ENCODE measurements at places on chromosomes 12 and 14.

- no peak for DNase-seq
These were observed 345.9 kb downstream of the DPF3 start for GRCh38 chr14:72547999-72548398.

DNA sequence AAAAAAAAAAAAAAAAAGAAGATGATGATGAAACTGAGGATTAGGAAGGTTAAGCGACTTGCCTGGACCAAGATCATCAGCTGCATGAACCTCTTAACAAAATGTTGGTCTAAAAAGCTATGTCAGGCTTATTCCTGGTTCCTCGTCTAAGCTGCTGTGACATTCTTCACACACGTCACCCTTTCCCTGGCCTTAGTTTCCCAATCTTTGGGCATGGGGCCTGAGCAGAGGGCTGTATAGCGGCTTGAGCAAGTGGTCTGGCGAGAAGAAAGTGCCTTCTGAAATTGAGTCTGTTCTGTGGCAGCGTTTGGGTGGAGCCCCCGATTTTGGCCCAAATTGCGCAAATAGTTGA, 58.7 kb upstream of the CCND2 start:
- DNase-seq: no peak

DNA sequence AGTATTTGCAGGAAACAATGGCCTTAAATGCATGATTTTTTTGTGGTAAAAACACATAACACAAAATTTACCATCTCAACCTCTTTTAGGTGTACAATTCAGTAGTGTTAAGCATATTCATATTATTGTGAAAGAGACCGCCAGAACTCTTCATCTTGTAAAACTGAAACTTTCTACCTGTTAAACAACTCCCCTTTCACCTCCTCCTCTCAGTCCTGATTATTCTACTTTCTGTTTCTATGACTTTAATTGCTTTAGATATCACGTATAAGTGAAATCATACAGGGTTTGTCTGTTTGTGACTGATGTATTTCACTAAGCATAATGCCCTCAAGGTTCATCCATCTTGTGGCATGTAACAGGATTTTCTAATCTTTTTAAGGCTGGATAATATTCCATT, 353.4 kb downstream of the ADAMTS20 start:
- DNase-seq: no peak

- DNase-seq: no peak
These were observed 86.0 kb upstream of the TBX5 start for GRCh38 chr12:114491916-114492315.

DNA sequence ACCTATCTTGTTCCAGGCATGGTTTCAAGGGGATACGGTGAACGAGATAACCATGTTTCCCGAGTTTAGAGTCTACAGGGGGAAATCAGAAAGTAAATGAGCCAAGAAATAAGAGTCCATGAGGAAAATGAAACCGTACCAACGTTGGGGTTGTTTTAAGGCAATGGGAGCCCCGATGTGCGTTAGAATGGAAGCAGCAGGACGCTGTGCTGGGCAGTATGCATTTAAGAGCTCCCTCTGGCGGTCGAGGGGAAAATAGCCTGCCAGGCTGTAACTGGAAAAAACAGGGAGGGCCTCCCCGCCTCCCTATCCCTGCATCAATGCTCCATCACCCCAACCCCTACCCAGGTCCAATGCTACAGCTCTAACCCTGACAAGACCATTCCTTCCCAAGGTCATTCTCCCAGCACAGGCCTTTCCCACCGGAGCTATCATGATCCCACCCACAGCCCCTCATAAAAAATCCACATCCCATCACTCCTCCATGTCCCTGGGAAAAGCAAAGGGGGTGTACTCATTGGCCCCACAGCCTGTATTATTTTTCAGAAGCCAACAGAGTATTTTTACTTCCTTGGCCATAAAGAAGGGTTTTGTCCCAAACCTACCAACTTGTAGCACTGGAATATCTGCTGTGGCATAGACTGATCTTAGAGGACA, 226.3 kb upstream of the NOS1 start:
- DNase-seq: no peak

GRCh38 chr14:92489394-92490238, 24.0 kb upstream of the RIN3 start:
- no peak for DNase-seq

DNA sequence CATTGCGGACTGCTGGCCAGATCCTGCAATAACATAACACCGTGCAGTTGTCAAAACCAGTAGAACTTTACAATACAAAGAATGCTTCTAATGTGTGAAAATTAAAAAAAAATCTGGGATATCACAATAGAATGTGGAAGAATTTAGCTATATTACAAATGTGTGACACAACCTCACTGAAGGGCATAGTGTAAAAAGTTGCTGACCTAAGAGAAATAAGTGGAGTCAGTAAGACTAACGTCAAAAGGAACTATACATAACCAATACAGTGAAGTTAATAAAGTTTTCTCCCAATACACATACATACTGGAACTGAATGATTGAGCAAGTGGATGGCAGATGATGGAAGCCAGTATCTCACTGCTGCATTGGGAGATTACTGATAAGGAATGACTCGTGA, 12.4 kb downstream of the OR6C74 start:
- no peak for DNase-seq

GRCh38 chr12:124469193-124469888, 98.1 kb downstream of the NCOR2 start:
- DNase-seq: no peak

- DNase-seq: peak; percentile 91
These were observed 23.7 kb downstream of the HEBP1 start for GRCh38 chr12:12976366-12976765.

DNA sequence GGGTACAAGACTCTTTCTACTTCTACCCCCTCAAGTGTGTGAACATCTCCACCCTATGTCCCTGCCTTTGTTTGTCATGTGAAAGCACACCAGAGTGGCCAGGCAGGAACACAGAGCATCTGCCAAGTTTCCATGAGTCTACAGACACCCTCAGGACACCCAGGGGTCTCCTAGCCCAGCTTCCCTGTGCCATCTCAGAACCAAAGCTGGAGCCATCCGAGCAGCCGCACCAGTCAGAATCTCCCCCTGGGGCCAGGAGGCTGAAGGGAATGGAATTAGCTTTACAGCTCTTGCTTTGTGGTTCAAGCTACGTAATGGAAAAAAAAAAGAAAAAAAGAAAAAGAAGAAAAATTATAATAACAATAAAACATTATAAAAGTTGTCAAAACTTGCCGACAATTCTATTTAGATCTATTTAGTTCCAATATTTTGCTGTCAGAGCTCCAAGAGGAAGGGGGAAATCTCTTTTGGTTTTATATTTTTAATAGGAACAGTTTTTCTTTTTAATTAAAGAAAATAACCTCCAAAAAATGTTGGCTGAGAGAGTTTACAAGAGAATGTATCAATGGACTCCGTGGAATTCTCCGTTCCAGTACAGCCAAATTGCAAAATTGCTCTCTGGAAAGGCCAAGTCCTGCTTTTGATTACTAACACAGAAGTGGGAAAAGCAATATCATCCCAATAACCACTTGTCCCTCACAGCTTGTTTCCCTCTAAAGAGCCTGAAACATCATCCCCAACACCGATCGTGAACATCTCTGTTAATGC, 37.1 kb downstream of the TBX5 start:
- no peak for DNase-seq

- no peak for DNase-seq
These were observed 83.5 kb downstream of the RIMBP2 start for GRCh38 chr12:130632642-130633041.

DNA sequence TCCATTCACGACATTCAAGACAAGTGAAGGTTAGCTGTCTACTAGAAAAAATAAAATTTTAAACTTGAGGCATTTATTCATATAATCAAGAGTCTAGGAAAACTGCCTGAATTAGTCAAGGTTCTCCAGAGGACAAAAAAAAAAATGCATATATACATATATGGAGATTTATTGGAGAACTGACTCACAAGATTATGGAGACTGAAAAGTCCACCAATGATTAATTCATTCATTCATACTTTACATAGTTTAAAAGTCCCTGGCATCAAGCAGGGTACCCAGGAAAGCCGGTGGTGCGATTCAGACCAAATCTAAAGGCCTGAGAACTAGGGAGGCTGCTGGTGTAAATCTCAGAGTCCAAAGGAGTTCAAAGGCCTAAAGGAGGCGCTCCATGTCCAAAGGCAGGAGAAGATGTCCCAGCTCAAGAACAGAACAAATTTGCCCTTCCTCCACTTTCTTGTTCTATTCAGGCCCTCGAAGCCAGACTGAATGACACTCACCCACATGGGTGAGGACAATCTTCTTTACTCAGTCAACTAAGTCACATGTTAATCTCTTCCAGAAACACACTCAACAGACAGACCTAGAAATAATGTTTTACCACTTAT, 64.3 kb downstream of the ANKS1B start:
- DNase-seq: no peak

DNA sequence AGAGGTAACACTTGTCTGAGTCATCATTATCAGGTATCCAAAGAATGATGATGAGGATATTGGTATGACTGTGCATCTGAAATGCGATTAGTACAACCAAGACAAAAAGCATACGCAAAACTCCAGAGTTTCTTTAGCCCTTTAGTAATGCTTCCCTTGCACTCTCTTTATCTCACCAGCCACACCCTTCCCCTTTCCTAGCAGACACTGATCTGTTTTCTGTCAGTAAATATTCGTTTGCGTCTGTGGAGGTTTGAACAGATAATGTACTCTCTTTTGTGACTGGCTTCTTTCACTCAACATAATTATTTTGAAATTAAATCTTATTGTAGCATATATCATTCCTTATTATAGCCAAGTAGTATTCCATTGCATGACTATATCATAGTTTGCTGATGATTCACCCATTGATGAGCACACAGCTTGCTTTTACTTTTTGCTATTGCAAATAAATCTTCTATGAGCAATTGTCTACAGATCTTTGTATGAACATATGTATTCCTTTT, 775.7 kb downstream of the SLC6A15 start:
- peak; percentile 32 for DNase-seq

DNA sequence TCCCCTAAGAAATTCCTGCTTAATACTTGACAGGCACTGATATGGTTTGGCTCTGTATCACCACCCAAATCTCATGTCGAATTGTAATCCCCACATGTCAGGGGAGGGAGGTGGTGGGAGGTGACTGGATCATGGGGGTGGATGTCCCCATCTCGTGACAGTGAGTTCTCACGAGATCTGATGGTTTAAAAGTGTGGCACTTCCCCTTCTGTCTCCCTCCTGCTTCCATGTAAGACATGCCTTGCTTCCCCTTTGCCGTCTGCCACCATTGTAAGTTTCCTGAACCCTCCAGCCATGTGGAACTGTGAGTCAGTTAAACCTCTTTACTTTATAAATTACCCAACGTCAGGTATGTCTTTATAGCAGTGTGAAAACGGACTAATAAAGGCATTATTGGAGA, 198.0 kb downstream of the FOXN3 start:
- no peak for DNase-seq

- no peak for DNase-seq
These were observed 68.1 kb upstream of the SFSWAP start for GRCh38 chr12:131642771-131643170.

DNA sequence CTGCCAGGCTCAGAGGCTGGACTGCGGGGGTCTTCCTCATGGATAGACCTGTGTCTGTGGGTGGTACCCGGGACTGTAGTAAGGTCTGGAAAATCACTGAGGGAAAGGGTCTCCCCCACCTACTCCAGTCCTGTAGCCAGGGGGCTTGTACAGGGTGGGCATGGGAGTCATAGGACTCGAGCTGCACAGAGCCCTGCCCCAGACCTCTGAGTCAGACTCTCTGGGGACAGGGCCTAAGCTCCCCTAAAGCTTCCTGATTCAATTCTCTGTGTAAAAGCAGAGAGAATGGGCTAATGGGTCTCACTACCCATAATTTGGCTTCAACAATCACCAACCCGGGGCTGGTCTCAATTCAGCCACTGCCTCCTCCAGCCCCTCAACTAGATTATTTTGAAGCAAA, 27.0 kb downstream of the LRTM2 start:
- DNase-seq: no peak

DNA sequence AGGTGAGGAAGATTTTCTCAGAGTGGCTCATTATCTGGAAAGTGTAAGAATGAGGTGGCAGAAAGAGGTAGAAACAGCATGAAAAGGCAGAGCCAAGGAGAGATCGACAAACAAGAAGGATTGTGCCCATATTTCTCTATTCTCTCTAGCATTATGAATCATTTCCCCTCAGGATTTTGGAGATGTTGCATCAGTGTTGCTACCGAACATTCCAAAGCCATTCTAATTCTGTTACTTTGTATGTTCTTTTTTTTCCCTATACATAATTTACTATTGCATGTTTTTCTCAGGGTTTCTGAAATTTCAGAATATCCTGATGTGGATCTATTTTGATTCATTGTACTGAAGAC, 61.4 kb downstream of the KICS2 start:
- peak; percentile 82 for DNase-seq

DNA sequence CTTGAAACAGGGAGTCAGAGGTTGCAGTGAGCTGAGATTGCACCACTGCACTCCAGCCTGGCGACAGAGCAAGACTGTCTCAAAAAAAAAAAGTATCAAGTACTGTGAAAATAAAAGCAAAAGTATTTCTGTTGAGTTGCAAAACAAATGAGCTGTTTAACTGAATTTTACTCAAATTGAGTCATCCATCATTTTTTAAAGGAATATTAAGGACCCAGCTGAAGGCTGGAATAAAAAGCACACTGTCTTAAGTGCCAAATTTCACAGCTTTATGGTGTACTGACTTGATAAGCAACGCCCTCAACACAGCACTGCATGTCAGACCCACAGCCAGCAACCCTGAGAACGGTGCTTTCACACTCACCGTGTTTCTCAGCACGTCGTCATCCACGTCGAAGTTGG, 57.9 kb downstream of the AMN start:
- DNase-seq: peak; percentile 56

GRCh38 chr14:78083837-78084236, 86.3 kb upstream of the NRXN3 start:
- no peak for DNase-seq

DNA sequence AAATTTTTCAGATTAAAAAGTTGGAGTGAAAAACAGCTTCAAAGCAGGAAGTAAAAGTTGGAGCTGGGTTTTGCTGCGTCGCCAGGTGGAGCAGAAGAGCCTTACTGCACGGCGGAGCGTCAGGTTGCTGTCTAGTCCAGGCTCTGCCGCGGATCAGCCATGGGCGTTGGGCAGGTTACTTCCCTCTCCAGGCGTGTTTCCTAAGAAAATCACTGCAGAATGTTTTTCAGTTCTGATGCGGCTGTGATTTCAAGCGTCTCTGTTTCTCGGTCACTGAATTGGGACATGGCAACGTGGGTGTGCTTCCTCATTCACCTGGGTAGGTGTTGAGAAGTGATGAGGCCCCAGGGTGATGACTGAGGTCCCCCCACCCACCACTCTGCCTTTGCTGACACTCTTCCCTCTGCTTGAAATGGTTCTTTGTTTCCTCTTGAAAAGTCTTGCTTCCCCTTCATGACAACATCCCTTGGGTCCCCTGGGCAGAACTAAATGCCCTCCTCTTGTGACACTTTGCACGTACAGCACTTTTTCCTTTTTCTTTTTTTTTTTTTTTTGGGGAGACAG, 7.6 kb downstream of the EVL start:
- DNase-seq: no peak

GRCh38 chr14:33515441-33515840, 435.4 kb downstream of the EGLN3 start:
- no peak for DNase-seq

DNA sequence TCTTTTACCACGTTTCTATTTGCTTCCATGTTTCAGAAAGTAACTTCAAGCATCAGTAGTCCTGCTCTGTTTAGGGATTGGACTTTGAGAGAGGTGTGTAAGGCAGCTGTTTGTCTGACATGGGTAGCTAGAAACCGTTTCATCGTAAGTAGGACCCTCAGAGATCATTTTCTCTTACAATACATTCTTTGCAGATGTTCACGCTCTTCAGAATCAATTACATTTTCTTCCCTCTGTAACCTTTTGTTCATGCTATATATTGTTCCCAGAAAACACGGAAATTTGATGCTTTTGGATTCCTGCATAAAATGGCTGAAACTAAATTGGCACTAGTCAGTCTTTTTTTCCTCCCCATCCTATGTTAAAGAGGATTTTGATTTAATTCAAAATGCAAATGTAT, 62.6 kb upstream of the AEBP2 start:
- DNase-seq: no peak
